GM04504 (cell line): ENCODE measurements at places on chromosomes 13 and 19.

DNA sequence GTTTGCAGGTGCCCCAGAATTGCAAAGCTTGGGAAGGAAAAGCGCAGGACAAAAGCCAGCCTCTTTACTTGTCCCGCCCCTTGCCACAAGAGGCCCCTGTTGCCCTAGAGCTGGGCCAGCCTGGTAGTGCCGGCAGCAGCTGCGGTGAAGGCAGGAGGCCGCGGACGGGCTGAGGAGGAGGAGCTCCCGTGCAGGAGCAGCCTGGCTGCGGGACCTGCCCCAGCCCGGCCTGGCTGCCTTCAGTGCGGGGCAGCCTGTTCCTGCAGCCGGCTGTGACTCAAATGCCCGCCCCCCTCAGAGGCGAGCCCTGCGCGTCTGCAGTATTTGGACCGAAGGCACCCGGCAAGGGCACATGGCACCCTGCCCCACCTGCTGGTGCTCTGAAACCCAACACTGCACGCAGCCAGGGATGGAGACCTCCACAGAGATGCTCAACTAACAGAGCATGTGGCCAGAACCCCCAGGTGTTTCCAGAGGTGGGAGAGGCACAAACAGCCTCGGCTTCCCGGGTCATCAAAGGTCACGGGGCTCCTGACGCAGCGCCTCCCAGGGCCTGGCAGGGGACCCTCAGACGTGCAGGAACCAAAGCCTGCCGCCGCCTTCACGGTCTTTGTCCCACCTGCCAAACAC, 29.7 kb downstream of the NAXD start:
- no peak for DNase-seq

- no peak for DNase-seq
These were observed 1.4 kb downstream of the SUGP2 start for GRCh38 chr19:19031891-19032290.

- no peak for DNase-seq
These were observed 661.7 kb upstream of the SLITRK1 start for GRCh38 chr13:84543962-84544361.

- no peak for DNase-seq
These were observed 110.3 kb upstream of the ABCC4 start for GRCh38 chr13:95411428-95412040.

GRCh38 chr19:4372165-4373012, 28.0 kb downstream of the SH3GL1 start:
- no peak for DNase-seq

DNA sequence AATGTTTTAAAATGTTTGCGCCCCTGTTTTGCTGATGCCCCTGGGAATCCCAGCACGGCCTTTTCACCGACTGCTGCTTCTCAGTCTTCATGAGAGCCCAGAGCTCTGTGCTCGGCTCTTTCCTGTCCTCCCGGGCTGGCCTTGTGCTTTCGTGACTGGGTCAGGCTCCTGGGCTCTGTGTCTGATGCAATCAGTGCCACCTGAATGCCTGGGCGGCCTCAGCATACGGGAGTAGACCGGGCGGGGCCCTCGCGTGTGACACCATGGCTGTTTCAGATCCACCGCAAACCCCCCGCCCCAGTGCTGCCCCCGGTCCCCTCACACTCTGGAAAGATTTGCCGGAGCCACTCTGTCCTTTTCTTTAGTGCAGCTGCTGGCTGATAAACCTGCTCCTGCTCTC, 21.4 kb downstream of the PABPC3 start:
- no peak for DNase-seq

DNA sequence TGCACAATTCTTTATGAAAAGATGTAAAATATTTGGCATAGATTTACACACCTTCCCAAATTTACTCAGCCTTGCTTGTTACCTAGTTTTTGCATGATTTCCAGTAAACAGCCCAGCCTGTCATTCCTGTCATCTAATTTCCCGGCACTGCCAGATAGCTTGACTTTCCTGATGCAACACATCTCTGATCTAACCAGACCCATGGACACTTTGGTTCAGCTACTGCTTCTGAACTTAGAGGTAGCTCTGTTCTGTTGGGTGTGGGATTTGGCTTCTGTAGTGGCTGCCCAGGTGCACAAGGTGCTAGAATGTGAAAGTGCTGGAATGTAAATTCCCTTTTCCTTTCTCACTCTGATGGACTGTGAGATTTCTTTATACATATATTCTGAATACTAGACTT, 1033.5 kb downstream of the SLITRK1 start:
- no peak for DNase-seq

- no peak for DNase-seq
These were observed 15.2 kb downstream of the KCTD15 start for GRCh38 chr19:33811736-33812387.

DNA sequence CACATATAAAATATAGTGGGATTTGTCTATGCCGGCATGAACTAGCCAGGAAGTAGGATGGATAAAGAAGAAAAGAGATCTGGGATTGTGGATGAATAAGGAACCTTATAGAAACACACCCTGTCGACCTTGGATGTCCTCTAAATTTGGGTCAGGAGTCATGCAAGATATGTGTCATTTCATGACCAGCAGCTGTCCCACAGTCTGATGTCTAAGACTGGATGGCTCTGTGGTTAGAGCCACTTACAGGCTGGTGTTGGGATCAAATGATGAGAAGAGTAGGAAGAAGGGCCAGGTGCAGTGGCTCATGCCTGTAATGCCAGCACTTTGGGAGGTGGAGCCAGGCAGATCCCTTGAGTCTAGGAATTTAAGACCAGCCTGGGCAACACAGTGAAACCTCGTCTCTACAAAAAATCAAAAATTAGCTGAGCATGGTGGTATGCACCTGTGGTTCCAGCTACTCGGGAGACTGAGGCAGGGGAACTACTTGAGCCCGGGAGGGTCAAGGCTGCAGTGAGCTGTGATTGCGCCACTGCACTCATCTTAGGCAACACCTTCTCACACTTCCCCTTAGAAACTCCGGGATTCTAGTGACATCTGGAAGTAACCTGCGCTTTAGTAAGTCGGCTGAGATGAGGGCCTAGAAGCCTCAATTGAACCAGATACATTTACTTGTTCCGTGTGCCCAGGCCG, 30.8 kb downstream of the TMED1 start:
- DNase-seq: no peak

DNA sequence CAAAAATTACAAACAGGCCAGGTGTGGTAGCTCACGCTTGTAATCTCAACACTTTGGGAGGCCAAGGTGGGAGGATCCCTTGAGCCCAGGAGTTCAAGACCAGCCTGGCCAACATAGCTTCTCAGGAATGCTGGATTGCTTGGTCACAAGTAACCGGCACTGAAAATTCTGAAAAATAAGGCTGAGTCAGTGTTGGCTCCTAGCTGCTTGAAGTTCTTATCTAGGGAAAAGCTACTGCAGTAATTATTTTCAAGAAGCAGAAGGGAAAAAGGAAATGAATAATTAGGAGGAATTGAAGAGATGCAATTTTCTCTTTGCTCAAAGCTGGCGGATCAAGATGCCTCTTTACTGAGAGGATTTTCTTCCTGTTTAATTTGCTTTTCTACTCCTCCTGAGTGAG, 75.0 kb upstream of the GTF3A start:
- DNase-seq: no peak

DNA sequence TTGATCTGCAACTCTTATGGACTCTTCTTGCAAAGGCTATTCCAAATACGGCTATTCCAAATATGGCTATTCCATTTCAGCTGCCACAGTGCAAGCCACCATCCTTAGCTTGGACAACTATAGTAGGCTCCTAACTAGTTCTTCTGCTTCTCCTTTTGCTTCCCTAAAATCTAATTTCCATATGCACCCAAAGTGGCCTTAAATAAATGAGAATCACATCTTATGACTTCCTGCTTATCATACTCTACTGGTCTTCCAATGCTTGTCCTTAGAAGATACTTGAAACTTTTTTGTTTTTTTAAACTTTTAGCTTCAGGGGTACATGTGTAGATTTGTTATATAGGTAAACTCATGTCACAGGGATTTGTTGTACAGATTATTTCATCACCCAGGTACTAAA, 4.9 kb downstream of the UCHL3 start:
- no peak for DNase-seq

GRCh38 chr19:16619457-16619856, 8.5 kb downstream of the MED26 start:
- DNase-seq: no peak

GRCh38 chr19:18231775-18232174, 5.5 kb upstream of the PDE4C start:
- DNase-seq: no peak

GRCh38 chr13:83895994-83896580, 13.8 kb upstream of the SLITRK1 start:
- DNase-seq: no peak

DNA sequence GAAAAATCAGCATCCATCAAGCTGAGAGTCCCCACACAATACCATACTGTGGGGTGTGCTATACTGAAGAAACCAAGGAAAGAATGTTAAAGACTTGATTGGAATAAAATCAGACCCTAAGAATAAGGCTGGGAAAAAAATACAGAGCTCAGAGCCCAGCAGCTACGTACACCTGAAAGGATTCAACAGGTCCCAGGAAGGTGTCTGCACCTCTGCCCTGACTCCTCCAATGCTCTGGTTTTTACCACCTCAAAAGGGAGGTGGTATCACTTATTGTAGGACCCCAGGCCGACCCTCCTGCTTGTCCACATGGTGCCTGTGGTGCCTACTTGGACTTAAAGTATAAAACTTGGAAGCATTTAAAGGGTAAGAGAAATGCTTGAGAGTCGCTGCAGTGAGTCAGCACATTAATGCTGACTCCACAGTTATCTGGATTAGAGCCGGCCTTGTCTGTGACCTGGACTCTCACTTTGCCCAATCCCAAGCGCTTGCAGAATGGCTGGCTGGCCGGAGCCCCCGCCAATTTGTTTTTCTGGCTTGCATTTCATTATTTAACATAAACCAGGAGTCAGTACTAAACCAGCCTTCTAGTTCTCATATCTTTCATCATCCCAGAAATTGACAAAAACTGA, 110.1 kb downstream of the FGF14 start:
- DNase-seq: no peak

DNA sequence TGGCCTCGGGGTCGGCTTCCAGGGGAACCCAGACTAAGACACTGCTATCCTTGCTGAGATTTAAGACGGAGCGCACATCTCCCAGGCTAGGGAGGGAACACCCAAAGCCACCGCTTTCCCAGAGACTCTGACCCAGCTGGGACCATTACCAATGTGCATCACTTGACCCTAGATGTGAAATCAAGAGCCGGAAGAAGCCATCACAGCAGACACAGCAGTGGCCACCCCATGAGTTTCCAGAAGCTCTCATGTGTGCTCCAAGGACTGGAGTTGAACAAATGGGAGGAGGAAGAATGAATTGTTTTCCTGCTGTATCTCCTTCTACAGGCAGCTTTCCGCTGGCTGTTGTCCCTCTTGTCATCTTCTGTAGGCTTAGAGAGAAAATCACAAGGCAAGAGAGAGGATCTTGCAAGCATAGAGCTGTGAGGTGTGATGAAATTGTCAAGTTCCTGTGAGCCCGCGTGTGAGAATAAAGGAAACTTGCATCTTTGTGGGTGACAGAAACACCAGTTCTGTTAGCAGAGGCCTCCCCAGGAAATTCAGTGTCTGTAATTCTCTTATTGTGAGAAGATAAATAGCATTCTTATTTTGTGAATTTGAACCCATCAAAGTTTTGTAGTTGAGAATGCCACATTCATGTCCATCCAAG, 711.8 kb downstream of the UQCRFS1 start:
- no peak for DNase-seq

DNA sequence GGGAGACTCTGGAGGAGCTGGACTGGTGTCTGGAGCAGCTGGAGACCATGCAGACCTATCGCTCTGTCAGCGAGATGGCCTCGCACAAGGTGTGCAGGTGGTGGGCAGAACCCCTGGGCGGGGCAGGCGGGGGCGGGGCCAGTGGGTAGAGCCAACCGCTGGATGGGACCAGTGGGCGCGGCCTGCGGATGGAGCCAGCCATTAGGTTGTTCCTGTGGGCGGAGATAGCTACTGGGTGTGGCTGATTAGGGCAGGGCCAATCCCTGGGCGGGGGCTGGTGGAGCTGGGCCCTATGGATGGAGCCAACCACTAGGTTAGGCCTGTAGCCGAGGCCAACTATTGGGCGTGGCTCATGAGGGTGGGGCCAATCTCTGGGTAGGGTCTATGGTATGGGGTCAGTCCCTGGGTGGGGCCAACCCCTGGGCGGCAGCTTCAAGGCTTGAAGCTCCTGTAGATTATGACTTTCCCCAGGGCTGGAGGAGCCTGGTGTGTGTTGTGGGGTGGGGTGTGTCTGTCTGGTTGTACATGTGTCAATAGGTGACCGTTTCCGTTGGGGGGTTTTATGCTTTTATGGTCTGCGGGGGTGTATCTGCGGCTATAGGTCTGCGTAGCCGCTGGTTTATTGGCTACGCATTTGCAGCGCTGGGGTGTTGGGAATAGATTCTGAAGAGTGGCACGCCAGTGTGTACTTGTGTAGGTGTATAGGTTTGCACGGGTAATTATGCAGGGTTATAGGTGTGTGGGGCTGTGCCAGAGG, 30.7 kb downstream of the PDE4A start:
- no peak for DNase-seq

DNA sequence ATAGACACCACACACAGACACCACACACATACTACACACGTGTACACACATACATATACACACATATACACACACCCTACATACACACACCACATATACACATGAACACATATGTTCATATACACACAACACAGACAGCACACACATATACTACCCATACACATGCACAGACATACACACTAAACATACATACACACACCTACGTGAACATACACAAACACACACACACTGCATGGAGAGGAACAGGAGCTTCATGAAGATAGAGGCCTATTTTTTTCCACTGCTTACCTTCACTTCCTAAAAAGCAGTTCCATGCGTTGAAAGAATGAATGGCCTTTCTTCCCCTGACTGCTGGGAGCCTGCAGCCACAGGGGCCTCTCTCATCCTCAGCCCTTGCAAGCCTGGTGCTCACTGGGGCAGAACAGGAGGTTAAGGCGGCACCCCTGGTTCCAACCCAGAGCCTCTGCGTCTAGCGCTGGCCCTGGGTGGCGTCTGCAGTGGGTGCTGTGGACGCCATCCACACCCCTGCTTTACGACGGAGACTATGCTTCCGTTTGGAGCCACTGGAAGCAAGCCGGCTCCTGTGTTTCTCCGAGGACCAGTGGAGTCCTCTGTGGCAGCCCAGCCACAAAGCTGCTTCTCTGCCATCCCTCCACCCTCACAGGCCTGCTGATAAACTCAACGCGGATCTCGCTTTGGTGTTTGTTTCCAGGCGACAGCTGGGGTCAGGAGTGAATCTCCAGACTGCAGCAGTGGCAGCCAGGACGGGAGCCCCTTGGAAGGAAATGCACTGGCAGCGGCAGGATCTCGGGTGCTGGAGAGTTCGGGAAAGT, 1.9 kb upstream of the RASA3 start:
- DNase-seq: no peak

GRCh38 chr13:107907065-107907805, 308.1 kb downstream of the LIG4 start:
- DNase-seq: no peak

DNA sequence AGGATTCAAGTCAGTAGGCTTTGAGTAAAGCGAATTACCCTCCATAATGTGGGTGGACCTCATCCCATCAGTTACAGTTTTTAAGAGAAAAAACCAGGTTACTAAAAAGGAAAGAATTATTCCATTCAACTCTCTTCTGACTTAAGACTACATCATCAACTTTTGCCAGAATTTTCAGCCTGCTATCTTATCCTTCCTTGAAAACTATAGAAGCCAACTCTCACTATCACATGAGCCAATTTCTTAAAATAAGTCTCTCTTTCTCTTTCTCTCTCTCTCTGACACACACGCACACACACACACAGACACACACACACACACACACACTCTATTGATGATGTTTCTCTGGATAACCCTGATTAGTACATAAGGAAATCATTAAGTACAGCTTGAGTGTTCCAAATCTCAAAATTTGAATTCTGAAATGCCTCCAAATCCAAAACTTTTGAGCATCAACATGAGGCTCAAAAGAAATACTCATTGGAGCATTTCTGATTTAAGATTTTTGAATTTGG, 217.0 kb upstream of the PRR20A start:
- DNase-seq: no peak
